Activated T-cell treated with anti-CD3 and anti-CD28 coated beads, Interleukin-2, amount 50 U/mL, for 4 hours (primary cell): ENCODE measurements at places on chromosomes 12 and 14. TPM values are rescaled to one million over a fixed set of nuclear protein-coding genes. Genes with fewer than 3 reads are reported as not detected.

The PACS2 gene
- total RNA-seq, result 23.1 TPM

The RAD9B gene
- 0.51 TPM for total RNA-seq

The MSRB3 gene
- 0.24 TPM for total RNA-seq

The DIO3 gene
- not detected for total RNA-seq

The PPM1H gene
- total RNA-seq, result 0.03 TPM

The POP5 gene
- 93.0 TPM for total RNA-seq

The ALKBH1 gene
- 24.3 TPM for total RNA-seq

The DERA gene
- total RNA-seq, result 10.4 TPM

The LRRC43 gene
- not detected for total RNA-seq

The BEST3 gene
- total RNA-seq, result not detected

The PLEK2 gene
- 2.5 TPM for total RNA-seq

The SLC5A8 gene
- total RNA-seq, result not detected

The ANO2 gene
- total RNA-seq, result not detected

The LUM gene
- 0.32 TPM for total RNA-seq

The GALNT9 gene
- total RNA-seq, result 0.30 TPM
